Urinary bladder (tissue), 4 donors: ENCODE measurements at places on chromosomes 4 and X.
A peak's percentile ranks its signal among the peaks of the same experiment; 100 is the strongest.

DNA sequence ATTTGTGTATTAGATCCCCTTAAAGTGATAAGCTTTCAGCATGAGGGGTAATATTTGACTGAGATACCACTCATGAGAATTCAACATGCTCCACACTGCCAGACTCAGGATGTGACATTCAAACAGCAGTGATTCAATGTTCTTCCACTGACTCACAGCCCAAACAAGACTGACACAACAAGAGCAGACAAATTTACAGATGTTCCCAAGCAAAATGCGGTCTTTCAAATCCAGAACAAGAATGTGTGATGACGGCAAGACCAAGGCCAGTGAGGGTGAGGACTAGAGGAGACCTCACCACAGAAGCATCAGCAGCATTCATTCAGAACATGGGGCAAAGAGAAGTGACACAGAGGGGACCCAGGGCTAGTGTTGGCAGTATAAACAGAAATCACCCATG lies 99.3 kb upstream of the GRIA3 start:
- no peak for DNase-seq

GRCh38 chrX:50157545-50158135 lies 43.2 kb downstream of the AKAP4 start:
- DNase-seq, result no peak

GRCh38 chr4:39568805-39569204 lies 41.6 kb upstream of the UGDH start:
- peak; percentile 61 for DNase-seq

- DNase-seq, result no peak
Observed at GRCh38 chr4:159137176-159137575, 34.3 kb downstream of the RAPGEF2 start.

- DNase-seq, result no peak
Observed at GRCh38 chrX:8284131-8284530, 113.1 kb upstream of the VCX2 start.

DNA sequence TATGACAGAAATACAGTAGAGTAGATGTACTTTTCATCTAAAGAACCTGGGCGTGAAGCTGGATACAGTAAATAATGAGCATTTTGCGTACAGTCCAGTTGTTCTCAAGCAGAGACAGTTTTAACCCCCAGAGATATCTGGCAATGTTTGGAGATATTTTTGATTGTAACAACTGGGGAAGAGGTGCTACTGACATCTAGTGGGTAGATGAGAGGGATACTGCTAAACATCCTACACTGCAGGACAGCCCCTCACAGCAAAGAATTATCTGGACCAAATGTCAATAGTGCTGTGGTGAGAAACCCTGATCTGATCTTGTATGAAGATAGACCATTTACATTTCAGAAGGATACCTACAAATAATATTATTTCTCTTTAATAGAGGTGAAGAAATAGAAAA lies 200.2 kb upstream of the FAM47A start:
- DNase-seq, result no peak

DNA sequence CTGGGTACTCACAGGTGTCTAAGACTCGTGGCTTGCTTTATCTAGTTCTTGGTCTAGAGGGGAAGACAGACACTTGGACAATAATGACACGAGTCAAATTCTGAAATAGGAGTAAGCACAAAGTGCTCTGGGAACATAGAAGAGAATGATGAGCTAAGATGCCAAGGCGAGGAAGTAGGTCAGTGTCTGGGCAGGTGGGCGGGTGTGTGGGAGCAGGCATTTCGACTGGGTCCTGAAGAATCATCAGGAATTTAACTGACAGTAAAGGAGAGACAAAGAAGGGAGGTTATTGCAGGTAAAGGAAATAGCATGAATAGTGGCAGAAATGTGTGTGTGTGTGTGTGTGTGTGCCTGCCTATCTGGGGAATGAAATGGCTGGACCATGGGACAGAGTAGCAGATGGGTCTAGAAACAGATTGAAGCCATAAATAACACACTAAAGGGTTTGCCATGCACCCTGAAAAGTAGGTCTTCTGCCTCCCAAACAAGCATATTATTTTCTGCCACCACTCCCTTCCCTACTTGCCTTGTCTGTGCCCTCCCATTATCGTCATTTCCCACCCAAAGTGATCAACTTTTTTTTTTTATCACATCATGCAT lies 58.4 kb upstream of the SLC25A43 start:
- no peak for DNase-seq

- DNase-seq, result no peak
Observed at GRCh38 chrX:129665916-129666644, 11.3 kb upstream of the APLN start.

- DNase-seq, result no peak
Observed at GRCh38 chr4:172725581-172725980, 443.0 kb upstream of the GALNT7 start.

DNA sequence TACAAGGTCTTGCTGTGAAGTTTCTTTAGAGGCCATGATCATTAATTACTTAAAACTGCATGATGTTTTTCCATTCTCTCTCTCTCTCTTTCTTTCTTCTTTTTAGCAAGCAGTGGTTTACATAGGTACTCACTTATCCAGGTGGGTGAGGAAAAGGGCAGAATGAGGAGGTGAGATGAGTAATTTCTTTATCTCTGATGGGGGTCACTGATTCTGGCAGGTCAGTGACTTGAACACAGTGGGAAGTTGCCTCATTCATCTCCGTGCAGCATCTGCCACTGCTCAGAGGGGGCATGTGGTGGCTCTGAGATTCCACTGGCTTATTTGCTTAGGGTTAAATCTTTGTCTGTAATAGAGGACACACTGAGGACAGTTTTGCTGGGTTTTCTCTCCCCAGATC lies 62.6 kb downstream of the FAM114A1 start:
- DNase-seq, result no peak

DNA sequence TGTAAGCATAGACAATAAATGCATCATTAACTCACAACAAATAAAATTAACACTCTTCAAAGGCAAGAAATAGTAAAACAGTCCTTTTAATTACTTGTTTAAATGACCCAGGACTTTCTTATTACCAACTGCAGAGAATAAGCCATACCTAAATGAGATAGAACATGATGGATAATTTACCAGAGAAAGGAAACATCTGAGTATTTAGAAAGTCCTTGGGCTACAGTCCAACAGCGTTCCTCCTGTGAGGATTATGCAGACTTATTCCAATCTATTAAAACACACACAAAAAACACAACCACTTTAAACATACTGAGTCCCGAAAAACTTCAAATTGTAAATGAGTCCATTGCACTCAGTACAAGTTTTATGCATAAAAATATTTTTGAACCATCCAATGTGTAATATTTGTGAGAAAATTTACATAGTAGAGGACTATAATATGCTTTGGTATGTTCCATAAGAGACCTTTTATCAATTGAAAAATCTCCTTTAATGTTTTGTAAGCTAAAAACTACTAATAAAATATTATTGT lies 129.2 kb downstream of the NR3C2 start:
- DNase-seq, result peak; percentile 4

DNA sequence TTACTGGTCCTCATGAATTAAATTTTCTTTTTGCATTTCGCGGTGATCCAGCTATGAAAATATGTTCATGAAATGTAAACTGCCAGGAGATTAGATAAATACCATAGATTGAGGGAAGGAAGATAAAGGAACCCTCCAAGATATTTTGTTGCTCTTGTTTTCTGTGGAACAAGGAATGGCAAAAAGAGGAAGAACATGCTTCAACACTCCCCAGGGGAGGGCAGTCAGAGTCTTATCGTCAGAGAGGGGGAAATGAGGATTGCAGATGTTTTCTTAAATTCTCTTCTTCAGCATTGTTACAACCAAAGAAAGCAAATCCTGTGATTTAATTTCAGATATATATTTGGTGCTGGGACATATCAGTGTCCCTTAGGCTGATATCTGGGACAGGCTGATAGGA lies 9.5 kb upstream of the SFRP2 start:
- DNase-seq, result no peak

GRCh38 chrX:69627744-69628143 lies 11.8 kb downstream of the EDA start:
- no peak for DNase-seq

GRCh38 chrX:17032351-17032750 lies 85.9 kb downstream of the REPS2 start:
- DNase-seq, result no peak

DNA sequence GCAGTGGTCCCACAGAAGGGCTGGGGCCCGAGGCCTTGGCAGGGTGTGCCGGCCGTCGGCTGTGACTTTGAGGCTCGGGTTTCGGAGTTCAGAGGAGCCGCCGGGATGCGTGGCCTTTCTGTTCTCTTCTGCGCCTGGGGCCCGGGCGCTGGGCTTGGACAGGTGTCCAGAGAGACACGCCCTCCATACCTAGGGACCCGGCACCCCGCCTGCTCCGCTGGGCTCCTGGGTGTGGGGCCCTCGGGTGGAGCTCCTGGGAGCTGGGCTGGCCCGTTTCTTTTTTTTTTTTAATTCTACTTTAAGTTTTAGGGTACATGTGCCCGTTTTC lies 11.3 kb downstream of the FGFRL1 start:
- DNase-seq, result no peak

GRCh38 chr4:90621080-90621479 lies 493.9 kb downstream of the CCSER1 start:
- no peak for DNase-seq

DNA sequence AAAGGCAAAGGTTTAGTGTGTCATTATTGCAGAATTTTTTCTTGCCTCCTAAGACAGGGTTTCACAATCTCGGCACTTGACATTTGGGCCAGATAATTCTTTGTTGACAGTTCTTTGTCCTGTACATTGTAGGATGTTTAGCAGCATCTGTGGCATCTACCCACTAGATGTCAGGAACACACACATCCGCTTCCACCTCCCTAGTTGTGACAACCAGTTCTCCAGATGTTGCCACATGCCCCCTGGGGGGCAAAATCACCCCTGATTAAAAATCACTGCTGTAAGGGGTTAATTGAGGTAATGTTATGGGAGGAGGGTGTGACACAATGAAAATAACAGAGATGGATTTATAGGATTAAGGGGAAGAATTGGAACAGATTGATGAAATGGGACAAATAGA lies 75.3 kb downstream of the HMGB2 start:
- DNase-seq, result no peak

GRCh38 chrX:116111497-116111896 lies 59.0 kb upstream of the AGTR2 start:
- no peak for DNase-seq

GRCh38 chrX:66654411-66654810 lies 15.5 kb upstream of the EDA2R start:
- DNase-seq, result no peak

DNA sequence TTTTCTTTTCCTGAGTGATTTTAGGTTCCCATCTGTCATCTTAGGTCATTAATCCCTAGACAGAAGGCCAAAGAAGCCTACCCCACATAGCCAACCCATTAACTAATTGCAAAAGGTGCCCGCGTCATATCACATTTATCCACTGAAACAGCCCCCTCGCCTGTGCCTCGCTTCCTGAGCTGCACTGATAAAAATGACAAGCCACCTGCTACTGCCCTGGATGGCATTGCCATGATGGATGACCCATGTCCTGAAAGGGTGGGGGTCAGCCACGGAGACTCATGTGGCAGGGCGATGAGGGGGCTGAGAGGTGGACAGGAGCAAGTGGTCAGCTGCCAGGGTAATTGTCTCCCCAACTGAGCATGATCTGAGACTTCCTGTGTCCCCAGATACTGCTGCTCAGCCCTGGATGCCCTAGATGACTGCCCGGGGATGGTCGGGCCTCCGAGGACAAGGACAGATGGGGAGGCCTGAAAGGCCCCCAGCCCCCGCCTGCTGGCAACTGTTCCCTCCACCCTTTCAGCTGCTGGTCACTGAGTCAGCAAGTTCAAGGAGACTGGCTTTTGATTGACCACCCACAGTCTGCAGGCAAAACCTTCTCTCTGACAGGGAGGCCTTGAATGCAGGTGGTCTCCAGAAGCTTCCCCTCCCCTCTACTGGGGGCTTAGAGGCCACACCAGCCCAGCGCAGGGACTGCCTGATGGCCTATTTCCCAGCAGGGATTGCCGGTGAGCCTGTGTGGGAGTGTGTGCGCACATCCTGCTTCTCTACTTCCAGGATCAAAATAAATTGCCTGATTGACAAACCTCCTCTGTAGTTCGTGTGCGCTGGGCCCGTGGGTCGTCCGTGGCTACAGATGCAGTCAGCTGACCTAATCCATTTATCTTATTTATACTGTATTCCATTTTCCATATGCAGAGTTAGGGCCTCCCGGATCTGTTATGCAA lies 496.3 kb downstream of the BCOR start:
- DNase-seq, result no peak

DNA sequence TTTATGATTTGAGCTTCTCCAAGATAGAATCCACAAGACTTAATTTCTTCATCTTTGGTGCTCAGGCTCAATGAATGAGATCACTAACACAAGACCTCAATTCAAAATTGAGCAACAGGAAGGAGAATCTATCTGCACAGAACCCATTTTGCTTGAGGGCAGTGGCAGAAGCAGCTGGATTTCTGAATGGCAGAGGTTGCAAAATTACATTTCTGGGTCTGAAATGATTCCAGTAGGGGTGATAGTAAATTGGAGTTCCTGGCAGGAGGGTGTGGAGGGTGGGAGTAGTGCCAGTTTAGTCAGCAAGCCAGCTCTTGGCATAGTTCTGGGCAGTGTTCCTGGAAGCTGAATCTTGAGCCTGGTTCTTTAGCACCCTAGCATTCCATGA lies 281.1 kb downstream of the SLC7A11 start:
- no peak for DNase-seq

DNA sequence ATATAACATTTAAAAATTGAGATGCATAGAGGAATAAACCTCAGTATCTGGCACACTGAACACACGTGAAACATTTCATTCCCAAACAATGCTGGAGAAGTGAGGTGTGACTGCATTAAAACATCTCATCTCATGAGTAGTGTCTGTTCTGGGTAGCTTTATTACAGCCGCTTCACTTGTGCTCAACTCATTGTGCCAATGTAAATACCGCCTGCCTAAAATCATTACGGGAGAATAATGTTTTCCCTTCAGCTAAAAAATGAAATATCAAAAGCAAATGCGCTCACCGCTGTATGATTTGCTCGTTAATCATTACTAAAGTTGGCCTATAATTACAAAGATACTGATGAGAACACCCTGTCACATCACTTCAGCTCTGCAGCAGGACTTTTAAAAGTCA lies 110.2 kb upstream of the PRPS2 start:
- no peak for DNase-seq

- no peak for DNase-seq
Observed at GRCh38 chr4:152997288-152997687, 61.2 kb downstream of the FHDC1 start.

DNA sequence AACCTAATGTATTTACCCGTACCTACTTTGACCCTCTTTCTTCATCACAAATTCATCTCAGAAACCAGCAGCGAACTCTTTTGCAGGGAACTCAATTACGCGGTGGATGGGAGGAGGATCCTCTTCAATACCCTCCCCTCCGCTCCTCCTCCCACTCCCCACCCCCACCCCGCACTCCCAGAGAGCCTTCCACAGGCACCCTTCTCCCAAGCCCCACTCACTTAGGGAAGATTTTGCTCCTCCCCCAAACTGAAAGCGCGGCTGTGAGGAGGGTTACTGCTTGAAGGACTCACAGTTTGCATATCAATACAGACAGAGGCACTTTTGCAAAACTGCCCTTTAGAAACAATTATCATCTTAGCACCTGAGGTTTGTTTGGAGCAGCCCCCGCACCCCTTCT lies 960 bp upstream of the IL1RAPL1 start:
- no peak for DNase-seq

GRCh38 chrX:132694382-132694781 lies 205.5 kb upstream of the MBNL3 start:
- DNase-seq, result no peak
